ENCODE measurements at places on chromosomes 5 and 9.

- no peak overlapping the region for H3K27ac ChIP-seq
- DNase-seq = peak; percentile 80
These were observed 14.7 kb upstream of the TMEM250 start for GRCh38 chr9:136133191-136133958.

- H3K36me3 ChIP-seq = no peaks in the 10 kb centered on the region
- H3K4me1 ChIP-seq = no peaks in the 10 kb centered on the region
- H3K27ac ChIP-seq = no peak overlapping the region
- DNase-seq = no peak
These were observed 182.1 kb upstream of the ACTBL2 start for GRCh38 chr5:57664700-57665099.

DNA sequence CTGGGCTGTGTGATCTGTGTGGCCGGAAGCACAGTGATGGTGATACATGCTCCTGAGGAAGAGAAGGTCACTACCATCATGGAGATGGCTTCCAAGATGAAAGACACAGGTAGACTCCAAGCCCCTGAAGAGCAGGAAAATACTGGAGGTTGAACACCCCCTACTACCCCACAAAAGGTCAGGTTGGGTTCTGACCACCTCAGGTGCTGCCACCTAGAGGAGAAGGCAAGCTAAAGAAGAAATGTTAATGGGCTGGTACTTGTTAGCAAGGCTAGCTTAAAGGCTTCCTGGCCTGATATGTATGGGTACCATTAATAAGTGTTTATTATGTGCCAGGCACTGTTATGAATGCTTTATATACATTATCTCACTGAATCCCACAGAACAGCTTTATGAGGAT lies 11.7 kb downstream of the NIPAL4 start:
- no peaks in the 10 kb centered on the region for H3K27me3 ChIP-seq
- no peak overlapping the region for H3K4me3 ChIP-seq
- no peak for DNase-seq
- H3K36me3 ChIP-seq = no peaks in the 10 kb centered on the region
- H3K27ac ChIP-seq = no peak overlapping the region

- no peaks in the 10 kb centered on the region for H3K4me1 ChIP-seq
- H3K4me3 ChIP-seq = no peak overlapping the region
- no peak for DNase-seq
- H3K27ac ChIP-seq = no peak overlapping the region
- no peaks in the 10 kb centered on the region for H3K27me3 ChIP-seq
These were observed 68.7 kb downstream of the PSMB7 start for GRCh38 chr9:124346347-124347163.

GRCh38 chr5:107104040-107104995 lies 566.4 kb downstream of the EFNA5 start:
- no peak overlapping the region for H3K27ac ChIP-seq
- peaks cover 1% of the 10 kb centered on the region for H3K27me3 ChIP-seq
- H3K36me3 ChIP-seq = no peaks in the 10 kb centered on the region
- no peak for DNase-seq

DNA sequence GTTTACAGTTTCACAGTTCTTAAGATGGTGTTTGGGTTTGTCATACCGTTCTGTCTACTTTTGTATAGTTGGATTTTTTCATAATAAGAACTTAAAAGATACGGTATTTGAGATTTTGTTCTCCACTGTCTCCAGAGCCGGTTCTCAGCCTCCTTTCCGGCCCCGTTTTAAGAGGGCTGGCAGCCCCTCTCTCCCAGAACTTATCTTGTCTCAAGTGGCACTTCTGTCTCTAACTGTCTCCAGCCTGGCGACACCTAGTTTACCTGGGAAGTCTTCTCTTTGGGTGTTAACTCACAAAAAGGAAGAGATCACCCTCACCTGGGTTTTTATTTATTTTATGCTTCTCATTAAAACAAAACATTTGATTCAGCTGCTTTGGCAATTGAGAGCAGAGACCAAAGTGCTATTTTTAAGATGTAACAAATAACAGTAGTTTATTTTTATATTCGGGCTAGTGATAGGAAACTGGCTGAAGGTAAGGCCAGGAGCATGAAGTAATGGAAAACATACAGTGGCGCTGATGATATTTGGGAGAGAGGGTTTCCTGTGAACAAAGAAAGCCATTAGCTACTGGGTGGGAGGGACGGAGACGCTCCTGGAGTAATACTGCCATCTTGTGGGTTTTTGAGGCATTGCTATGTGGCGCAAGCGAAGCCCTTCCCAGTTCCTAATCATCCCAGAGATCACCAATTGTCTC lies 48.3 kb downstream of the ACER2 start:
- peak; percentile 65 for DNase-seq
- H3K4me3 ChIP-seq = no peak overlapping the region
- H3K27ac ChIP-seq = no peak overlapping the region

- no peak overlapping the region for H3K27ac ChIP-seq
- H3K36me3 ChIP-seq = no peaks in the 10 kb centered on the region
- H3K4me1 ChIP-seq = no peaks in the 10 kb centered on the region
These were observed 108.1 kb upstream of the ARRDC3 start for GRCh38 chr5:91491229-91491628.

DNA sequence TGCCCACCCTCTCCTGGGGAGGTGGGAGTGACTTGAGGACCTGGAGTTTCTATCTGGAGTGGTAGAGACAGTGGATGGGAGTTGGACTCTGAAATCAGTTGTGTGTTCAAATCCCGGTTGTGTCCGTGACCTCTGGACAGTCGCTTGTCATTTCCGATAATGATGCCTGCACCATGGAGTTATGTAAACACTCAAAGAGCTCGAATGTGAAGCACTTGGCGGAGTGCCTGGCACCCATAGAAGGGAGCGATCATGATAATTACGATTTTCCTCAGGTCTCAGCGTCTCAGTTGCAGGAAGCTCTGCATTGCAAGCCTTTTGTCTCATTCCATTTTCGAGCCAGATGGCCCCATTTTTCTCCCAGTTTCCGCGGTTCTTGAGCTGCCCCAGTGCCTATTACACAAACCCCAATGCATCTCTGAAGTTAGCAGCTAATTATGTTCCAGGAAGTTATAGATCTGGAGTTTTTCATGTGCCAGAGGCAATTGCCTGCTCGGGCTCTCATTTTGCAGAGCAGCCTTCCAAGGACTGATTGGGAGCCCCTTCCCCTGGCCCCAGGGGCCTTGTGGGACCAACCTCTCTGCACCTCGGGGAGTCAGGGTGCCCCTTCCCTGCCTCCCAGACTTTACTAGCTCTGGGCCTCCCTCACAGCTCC lies 175.5 kb upstream of the MVB12B start:
- no peak overlapping the region for H3K4me3 ChIP-seq
- peaks cover 23% of the 10 kb centered on the region for H3K27me3 ChIP-seq
- no peaks in the 10 kb centered on the region for H3K36me3 ChIP-seq
- no peak overlapping the region for H3K27ac ChIP-seq
- DNase-seq = no peak

GRCh38 chr9:135277219-135278201 lies 190.0 kb downstream of the OLFM1 start:
- no peak for DNase-seq
- H3K4me1 ChIP-seq = no peaks in the 10 kb centered on the region
- no peak overlapping the region for H3K27ac ChIP-seq
- no peaks in the 10 kb centered on the region for H3K36me3 ChIP-seq

DNA sequence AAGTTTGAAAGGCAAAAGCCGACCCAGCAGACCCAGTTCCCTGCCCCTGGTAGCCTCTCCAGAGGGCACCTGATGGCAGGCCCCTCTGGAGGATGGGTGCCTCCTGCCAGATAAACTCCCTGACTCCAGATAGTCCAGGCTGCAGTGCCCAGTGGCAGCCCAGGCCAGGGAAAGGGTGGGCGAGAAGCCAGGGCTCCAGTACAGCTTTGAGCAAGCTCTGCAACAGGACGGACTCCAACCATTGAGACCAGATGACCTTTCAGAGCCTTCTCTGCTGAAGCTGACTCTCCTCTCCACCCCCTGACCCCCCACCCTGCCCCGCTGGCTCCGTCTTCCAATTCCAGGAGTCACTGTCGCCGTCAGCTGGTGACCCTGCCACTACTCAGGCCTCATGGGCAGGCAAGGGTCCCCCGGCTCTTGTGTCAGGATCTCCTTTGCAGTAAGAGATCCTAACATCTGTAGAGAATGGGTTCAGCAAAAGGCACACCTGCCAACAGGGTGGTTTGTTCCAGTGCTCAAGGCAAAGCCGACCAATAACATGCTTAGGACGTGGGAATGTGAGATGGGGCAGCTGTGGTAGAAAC lies 15.5 kb upstream of the FCN1 start:
- H3K4me1 ChIP-seq = peaks cover 5% of the 10 kb centered on the region
- H3K36me3 ChIP-seq = no peaks in the 10 kb centered on the region
- H3K27me3 ChIP-seq = no peaks in the 10 kb centered on the region
- no peak overlapping the region for H3K4me3 ChIP-seq
- H3K27ac ChIP-seq = no peak overlapping the region
- no peak for DNase-seq

DNA sequence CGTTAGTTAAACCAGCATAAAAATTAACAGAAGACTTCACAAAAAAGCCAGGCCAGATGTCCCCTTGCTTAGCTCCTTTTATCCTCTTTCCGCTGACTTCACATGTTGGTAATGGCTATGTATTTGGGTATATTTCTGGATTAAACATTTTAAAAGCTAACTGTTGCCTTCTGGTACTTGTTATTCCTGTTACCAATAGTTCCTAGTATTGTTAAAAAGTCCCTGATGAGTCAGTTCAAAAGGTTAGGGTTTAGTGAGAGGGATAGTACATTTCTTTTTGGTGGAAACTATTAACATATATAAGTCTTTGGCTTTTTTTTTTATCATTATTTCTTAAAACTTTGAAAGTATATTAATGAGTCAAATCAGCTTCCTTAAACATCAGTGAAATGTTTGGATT lies 103.2 kb upstream of the ELL2 start:
- DNase-seq = no peak
- no peaks in the 10 kb centered on the region for H3K27me3 ChIP-seq
- no peaks in the 10 kb centered on the region for H3K4me1 ChIP-seq
- H3K4me3 ChIP-seq = no peak overlapping the region
- H3K27ac ChIP-seq = no peak overlapping the region
- no peaks in the 10 kb centered on the region for H3K36me3 ChIP-seq

GRCh38 chr5:1315018-1315708 lies 20.3 kb upstream of the TERT start:
- H3K27ac ChIP-seq = no peak overlapping the region
- no peaks in the 10 kb centered on the region for H3K27me3 ChIP-seq
- H3K4me3 ChIP-seq = no peak overlapping the region
- DNase-seq = no peak

DNA sequence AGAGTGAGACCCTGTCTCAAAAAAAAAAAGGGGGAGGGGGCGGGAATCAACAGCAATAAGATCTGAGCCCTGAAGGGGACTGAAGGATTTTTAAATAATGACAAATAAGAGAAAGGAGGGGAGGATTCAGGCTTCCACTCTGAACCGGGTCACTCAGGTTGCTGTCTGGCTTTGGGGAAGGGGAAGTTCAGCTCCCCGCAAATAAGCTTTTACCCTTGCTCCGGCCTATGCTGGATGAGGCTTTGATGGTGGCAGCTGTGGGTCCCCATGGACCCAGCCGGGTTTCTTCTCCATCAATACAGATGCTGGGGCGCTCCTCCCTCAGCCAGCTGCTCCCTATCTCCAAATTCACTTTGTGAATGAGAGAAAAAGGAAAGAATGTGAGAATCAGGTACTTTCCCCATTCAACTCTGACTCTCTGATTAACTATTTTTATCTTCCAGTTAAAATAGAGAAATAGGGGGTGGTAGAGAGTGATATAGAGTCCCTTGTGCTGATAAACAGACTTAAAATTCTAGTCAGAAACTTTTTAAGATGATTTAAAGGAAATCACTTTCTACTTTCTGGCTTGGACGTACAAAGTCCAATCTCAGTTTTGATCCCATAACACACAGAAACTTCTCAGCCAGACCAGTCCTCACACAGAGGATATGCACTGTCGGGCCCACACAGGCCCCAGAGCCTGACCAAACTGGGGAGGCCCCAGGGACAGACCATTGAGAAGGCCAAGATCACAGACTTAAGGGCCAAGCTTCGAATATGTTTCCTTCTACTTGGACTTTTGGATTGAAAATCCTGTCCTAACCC lies 39.6 kb downstream of the C5orf15 start:
- H3K27ac ChIP-seq = no peak overlapping the region
- no peaks in the 10 kb centered on the region for H3K4me1 ChIP-seq
- no peak for DNase-seq
- H3K36me3 ChIP-seq = no peaks in the 10 kb centered on the region

DNA sequence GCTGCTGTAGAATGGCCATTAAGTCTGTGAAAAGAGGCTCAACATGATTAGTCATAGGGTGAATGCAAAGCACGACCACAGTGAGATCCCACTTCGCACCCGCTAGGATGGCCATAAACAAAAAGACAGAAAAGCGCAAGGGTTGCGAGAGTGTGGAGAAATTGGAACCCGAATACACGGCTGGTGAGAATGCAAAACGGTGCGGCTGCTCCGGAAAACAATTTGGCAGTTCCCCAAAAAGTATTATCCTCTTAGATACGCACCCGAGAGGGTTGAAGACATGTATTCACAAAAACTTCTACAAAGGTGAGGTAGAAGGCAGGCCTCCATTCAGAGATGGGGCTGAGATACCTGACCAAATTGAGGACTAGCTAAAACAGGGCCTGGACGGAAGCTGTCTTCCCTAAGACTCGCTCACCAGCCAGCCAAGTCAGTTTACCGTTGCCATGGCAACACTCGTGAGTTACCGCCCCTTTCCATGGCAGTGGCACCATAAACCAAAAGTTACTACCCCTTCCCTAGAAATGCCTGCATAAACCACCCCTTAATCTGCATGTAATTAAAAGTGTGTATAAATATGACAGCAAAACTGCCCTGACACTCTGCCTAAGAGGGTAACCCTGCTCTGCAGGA lies 726 bp upstream of the PSMB7 start:
- no peak overlapping the region for H3K4me3 ChIP-seq
- H3K4me1 ChIP-seq = no peaks in the 10 kb centered on the region
- H3K27ac ChIP-seq = no peak overlapping the region
- H3K36me3 ChIP-seq = peaks cover 23% of the 10 kb centered on the region

GRCh38 chr5:173926359-173926758 lies 38.2 kb downstream of the CPEB4 start:
- H3K27me3 ChIP-seq = no peaks in the 10 kb centered on the region
- H3K4me3 ChIP-seq = no peak overlapping the region

Data from H1 (cell line).